ENCODE measurements at places on chromosomes 3 and 15.
A peak's percentile ranks its signal among the peaks of the same experiment; 100 is the strongest.

DNA sequence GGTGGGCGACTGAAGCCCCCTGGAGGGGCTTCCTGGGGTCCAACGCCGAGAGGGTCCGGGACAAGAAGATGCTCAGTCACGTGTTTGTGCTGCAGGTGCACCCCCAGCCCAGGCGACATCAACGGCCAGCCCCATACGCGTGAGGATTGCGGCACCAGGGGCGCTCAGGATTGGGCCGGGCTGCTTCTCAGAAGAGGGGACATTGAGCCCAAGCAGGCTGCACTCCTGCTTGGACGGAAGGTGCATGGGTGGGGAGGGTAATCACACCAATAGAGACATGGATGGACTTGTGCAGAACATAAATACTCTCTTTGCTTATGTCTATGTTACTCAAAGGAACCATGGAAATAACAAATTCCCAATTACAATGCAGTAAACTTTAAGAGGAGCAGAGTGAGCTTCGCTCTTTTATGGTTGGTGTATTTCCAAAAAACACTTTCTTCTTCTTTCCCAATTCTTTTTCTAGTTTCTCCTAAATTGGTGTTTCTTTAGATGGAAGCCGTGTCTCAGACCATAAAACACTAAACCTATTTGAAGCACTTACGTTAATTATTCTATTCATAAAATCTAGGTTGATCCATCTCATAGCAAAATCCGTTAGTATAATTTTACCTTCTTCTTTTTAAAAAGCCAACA, 182.7 kb downstream of the GOLGA6L6 start:
- DNase-seq, result no peak

- peak; percentile 21 for DNase-seq
These were observed 134.8 kb downstream of the P2RY1 start for GRCh38 chr3:152969557-152970300.

DNA sequence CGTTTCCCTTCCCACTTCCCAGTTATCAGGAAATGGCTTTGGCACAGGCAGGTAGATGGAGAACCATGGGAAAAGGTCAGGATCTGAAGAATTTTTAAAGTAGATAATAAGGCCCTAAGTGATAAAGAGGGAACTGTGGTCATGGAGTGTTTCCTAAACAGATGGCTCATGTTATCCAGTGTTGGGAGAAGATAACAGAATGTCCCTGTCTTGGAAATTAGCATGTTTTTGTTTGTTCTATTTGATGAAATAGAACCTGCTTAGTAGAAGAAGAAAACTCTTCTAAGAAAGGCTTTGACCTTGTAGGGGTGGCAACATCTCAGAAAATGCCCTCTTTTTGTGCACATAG, 8.8 kb downstream of the LRRC3B start:
- DNase-seq, result no peak

GRCh38 chr3:10733297-10733696, 82.7 kb upstream of the SLC6A11 start:
- DNase-seq, result no peak

DNA sequence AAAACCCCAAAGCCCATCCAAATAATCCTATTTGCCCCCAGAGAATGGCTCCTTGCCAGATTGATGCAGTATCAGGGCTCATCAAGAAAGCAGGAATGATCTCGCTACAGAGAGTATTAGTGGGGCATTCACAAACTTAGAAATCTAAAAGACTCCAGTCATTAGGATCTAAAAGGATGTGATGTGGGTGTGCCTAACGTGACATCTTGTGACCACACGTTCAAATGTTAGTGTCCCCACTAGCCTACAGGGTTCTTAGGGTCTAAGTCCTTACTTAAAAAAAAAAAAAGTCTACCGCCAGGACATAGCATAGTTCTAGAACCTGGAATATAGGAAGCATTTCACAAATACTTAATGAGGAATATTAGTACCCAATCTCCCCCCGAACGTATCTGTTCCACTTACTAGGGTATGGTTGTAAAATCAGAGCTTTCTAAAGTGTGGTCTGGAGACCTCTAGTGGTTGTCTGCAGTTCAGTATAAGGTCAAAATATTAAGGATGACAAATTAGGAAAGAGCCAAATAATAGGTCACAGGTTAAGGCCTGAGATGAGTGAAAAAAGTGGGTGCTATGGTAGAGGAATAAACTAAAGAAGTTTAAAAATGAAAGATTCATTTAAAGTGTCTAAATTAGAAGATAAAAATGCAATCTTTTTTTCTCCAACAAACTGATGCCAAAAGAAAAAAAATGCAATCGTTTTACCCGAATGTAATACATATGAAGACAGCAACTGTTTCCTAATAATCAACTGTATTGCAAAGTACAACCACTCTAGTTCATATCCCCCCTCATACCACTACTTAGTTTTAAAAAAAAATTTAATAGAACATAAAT, 4.2 kb upstream of the CHRM5 start:
- DNase-seq, result peak; percentile 11

GRCh38 chr15:38308797-38309196, 56.2 kb downstream of the SPRED1 start:
- DNase-seq, result no peak

- DNase-seq, result no peak
These were observed 73.4 kb upstream of the TP63 start for GRCh38 chr3:189557824-189558223.

GRCh38 chr15:75661756-75662140, 14.0 kb downstream of the SNX33 start:
- DNase-seq, result no peak

- no peak for DNase-seq
These were observed 9.9 kb downstream of the C3orf22 start for GRCh38 chr3:126548556-126549466.

DNA sequence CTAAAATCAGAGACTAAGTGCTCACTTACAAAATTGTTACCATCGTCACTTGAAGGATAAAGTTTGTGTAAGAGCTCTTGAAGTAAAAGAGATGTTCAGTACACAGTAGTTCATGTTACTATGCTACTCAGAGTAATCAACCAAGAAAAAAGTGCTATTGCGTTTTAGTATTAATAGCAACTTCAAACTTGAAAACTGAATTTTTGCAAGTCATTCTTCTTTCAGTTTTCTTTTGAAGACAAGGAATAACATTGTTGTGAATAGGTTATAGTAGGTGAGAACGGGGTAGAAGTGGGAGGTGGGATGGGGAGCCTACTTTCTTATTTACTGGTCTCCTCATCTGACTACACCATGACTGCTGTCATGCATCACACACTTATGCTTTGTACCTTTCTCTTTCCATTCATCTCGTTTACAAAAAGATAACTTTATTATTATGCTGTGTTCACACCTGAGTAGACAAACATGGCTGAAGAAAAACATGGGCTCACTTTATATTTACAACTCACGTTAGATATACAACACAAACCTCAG, 39.3 kb upstream of the P3H2 start:
- DNase-seq, result no peak

DNA sequence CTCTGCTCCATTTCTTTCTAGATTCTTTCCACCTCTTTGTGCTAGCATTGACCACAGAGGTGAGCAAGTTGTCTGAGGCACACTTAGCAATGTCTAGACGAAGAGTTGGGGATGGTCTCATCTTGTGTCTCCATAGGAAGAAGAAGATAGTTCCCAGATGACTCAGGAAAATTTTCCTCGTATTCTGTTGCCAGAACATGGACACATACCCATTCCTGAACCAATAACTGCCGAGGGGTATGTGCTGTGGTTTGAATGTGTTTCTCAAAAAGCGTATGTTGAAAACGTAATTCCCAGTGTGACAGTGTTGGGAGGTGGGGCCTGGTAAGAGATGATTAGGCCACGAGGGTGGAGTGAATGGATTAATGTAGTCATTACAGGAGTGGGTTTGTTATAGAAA, 107.5 kb upstream of the GALNT15 start:
- no peak for DNase-seq

GRCh38 chr3:3071136-3071535, 39.0 kb downstream of the IL5RA start:
- no peak for DNase-seq

- no peak for DNase-seq
These were observed 681 bp upstream of the IL5RA start for GRCh38 chr3:3110749-3111361.

GRCh38 chr3:13504161-13504831, 24.2 kb downstream of the HDAC11 start:
- no peak for DNase-seq

GRCh38 chr15:63332367-63333124, 49.1 kb downstream of the CA12 start:
- no peak for DNase-seq
